ENCODE measurements at places on chromosomes 1 and 21. TPM values are rescaled to one million over a fixed set of nuclear protein-coding genes. Genes with fewer than 3 reads are reported as not detected.

Gene SHE
- total RNA-seq, result not detected

Gene PODN
- total RNA-seq, result not detected

DNA sequence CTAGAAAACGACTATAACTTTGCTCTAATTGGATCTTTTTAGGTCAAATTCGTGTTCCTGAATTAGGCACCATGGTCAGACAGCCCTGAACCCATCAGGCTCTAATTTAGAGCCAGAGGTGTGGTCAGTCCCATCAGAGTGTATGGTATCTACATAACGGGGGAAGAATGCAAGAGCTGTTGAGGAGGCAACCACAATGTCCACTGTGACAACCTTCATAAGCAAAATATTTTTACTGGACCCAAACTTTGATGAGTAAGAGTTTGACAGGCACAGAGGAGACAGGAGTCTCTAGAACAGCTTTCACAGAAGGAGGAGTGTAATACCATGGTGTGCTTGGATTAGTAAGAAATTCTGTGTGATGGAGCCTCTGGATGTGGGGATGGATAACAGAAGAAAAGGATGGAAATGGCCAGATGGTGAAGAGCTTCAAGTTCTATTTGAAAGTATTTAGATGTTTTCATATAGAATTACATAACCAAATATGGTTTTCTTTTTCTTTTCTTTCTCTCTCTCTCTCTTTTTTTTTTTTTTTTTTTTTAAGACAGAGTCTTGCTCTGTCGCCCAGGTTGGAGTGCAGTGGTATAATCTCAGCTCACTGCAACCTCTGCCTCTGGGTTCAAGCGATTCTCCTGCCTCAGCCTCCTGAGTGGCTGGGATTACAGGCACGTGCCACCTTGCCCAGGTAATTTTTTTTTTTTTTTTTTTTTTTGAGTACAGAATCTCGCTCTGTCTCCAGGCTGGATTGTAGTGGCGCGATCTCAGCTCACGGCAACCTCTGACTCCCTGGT lies 24.9 kb downstream of the UBE2U start:
- no peak for DNase-seq

GRCh38 chr1:43005460-43006361 lies 47.0 kb upstream of the SLC2A1 start:
- DNase-seq, result no peak

DNA sequence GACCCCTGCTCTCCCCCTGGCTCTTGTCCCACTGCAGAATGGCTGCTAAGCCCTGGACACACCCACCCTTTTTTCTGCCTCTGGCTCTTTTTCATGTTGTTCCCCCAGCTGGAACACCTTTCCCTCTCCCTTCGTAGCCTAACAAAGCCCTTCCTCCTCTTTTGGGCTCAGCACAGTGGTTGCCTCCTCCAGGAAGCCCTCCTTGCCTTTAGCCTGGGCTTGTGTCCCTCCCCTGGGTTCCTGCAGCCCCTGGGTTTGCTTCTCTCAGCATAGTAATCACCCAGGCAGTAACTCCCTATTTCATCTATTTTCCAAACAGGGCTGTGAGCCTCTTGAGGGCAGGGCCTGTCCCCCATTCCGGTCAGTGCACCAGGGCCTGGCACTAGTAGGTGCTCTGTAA lies 19.8 kb upstream of the ACTL8 start:
- no peak for DNase-seq

All from OCI-LY7 (cell line).